Left lung (tissue), 14 donors: ENCODE measurements at places on chromosomes 1 and 21. TPM values are rescaled to one million over a fixed set of nuclear protein-coding genes. Genes with fewer than 3 reads are reported as not detected.

The CD1C gene
- 1.9 TPM for total RNA-seq

GRCh38 chr1:245588116-245588639, 433.4 kb downstream of the KIF26B start:
- H3K36me3 ChIP-seq, result no peaks in the 10 kb centered on the region
- H3K27ac ChIP-seq, result no peak overlapping the region
- no peaks in the 10 kb centered on the region for H3K27me3 ChIP-seq
- no peak for DNase-seq

GRCh38 chr1:184296466-184297243, 90.2 kb upstream of the C1orf21 start:
- H3K36me3 ChIP-seq, result no peaks in the 10 kb centered on the region
- no peaks in the 10 kb centered on the region for H3K4me1 ChIP-seq
- no peak overlapping the region for H3K4me3 ChIP-seq
- H3K27ac ChIP-seq, result peak overlapping the region; percentile 46
- H3K27me3 ChIP-seq, result no peaks in the 10 kb centered on the region
- no peak for DNase-seq

DNA sequence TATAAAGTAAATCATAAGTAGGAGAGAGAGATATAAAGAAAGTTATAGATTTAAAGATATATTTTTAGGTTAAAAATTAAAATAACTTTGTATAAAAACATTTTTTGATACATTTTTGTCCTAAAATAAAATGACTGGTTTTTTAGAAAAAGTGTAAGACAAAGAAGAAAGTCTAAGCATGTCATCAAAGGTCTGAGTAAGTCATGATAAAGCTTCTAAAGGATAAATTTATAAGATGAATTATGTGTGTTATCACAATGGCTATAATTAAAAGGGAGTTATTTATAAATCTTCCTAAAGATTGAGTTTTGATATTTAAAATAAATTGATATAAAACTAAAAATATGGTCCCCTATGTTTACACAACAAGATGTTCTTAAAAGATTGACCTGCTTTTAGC, 370.9 kb downstream of the PTPRU start:
- H3K36me3 ChIP-seq, result no peaks in the 10 kb centered on the region
- H3K4me3 ChIP-seq, result no peak overlapping the region
- H3K27me3 ChIP-seq, result no peaks in the 10 kb centered on the region
- DNase-seq, result no peak

DNA sequence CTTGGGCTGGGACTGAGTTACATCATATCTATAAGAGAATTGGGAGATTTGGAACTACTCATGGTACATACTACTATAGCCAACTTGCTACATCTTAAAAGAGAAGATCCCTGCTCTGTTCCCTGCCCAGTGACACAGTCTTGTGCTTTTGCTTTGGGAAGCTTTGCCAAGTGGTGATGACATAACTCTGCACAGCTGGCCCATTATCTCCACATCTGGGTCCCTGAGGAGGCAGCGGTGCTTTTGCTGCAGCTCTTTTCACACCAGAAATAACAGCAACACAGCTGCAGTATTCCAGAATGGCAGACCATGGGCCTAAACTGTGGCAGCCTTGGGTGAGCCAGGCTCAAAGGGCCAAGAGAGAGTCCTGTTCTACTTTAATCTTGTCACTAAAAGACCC, 296.0 kb downstream of the HHAT start:
- no peaks in the 10 kb centered on the region for H3K4me1 ChIP-seq
- no peak overlapping the region for H3K4me3 ChIP-seq
- H3K27ac ChIP-seq, result no peak overlapping the region
- no peaks in the 10 kb centered on the region for H3K36me3 ChIP-seq
- DNase-seq, result no peak

The RIMS3 gene
- total RNA-seq, result 4.4 TPM

DNA sequence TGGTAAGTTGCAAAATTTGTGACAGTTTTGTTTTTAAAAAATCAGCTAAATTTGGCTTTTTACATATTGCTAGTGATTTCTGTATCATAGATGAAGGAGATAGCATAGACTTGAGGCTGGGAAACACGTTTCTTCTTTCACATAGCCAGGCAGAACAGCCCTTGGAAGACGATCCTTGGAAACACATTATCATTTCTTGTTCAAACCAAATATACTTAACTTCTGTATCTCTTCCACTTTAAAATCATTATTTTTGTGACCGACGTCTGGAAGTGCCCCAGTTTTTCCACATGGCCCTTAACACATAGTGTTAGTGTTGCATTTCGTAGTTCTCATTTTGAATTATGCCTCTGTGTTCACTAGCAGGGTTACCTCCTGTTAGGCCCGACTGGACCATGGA, 193.5 kb downstream of the SDCCAG8 start:
- H3K27ac ChIP-seq, result no peak overlapping the region
- H3K27me3 ChIP-seq, result no peaks in the 10 kb centered on the region
- H3K36me3 ChIP-seq, result peaks cover 10% of the 10 kb centered on the region
- H3K4me3 ChIP-seq, result no peak overlapping the region
- H3K4me1 ChIP-seq, result no peaks in the 10 kb centered on the region
- no peak for DNase-seq

- H3K27ac ChIP-seq, result no peak overlapping the region
- H3K4me1 ChIP-seq, result no peaks in the 10 kb centered on the region
- H3K36me3 ChIP-seq, result no peaks in the 10 kb centered on the region
- no peak overlapping the region for H3K4me3 ChIP-seq
- no peaks in the 10 kb centered on the region for H3K27me3 ChIP-seq
These were observed 433.0 kb downstream of the PTPRU start for GRCh38 chr1:29669158-29669871.

The RAB42 gene
- 6.1 TPM for total RNA-seq

The DNAI4 gene
- total RNA-seq, result 12.4 TPM

GRCh38 chr1:157622471-157622870, 24.6 kb upstream of the FCRL4 start:
- H3K27me3 ChIP-seq, result peaks cover 17% of the 10 kb centered on the region
- H3K36me3 ChIP-seq, result no peaks in the 10 kb centered on the region
- DNase-seq, result no peak
- H3K4me3 ChIP-seq, result no peak overlapping the region
- H3K27ac ChIP-seq, result no peak overlapping the region
- no peaks in the 10 kb centered on the region for H3K4me1 ChIP-seq

GRCh38 chr1:152878042-152878441, at the start of gene SMCP:
Gene SMCP, plus strand, starts transcription at chr1:152878322. Its CDS starts 6,101 bp downstream, at chr1:152884423.
- no peak within 1 kb of the TSS for H3K27ac ChIP-seq
- no peaks in the 10 kb centered on the region for H3K27me3 ChIP-seq
- no peak for DNase-seq
- no peak within 1 kb of the TSS for H3K4me3 ChIP-seq
- no peaks in the 10 kb centered on the region for H3K4me1 ChIP-seq

The FAM20B gene
- total RNA-seq, result 36.4 TPM

DNA sequence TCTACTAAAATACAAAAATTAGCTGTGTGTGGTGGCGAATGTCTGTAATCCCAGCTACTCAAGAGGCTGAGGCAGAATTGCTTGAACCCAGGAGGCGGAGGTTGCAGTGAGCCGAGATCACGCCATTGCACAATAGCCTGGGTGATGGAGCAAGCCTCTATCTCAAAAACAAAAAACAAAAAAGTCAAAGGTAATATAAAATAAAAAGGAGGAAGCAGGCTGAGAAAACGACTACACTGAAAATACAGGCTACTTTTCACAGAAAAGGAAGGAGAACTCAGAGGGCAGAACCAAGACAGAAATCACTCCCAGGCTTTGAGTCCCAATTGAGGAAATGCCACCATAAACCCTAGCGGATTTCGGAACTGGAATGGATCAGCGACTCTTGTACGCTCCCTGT, 5.9 kb upstream of the A3GALT2 start:
- peak overlapping the region; percentile 79 for H3K27ac ChIP-seq
- peak; percentile 58 for DNase-seq
- peaks cover 6% of the 10 kb centered on the region for H3K36me3 ChIP-seq
- no peak overlapping the region for H3K4me3 ChIP-seq
- no peaks in the 10 kb centered on the region for H3K27me3 ChIP-seq

GRCh38 chr1:96130432-96130831, 591.2 kb upstream of the PTBP2 start:
- no peak overlapping the region for H3K27ac ChIP-seq
- no peaks in the 10 kb centered on the region for H3K36me3 ChIP-seq
- H3K27me3 ChIP-seq, result no peaks in the 10 kb centered on the region
- no peaks in the 10 kb centered on the region for H3K4me1 ChIP-seq

GRCh38 chr1:54173681-54174080, 20.9 kb upstream of the CDCP2 start:
- H3K27ac ChIP-seq, result no peak overlapping the region
- no peak for DNase-seq
- H3K4me3 ChIP-seq, result no peak overlapping the region
- no peaks in the 10 kb centered on the region for H3K36me3 ChIP-seq
- no peaks in the 10 kb centered on the region for H3K27me3 ChIP-seq

The EPHB2 gene
- 11.3 TPM for total RNA-seq

DNA sequence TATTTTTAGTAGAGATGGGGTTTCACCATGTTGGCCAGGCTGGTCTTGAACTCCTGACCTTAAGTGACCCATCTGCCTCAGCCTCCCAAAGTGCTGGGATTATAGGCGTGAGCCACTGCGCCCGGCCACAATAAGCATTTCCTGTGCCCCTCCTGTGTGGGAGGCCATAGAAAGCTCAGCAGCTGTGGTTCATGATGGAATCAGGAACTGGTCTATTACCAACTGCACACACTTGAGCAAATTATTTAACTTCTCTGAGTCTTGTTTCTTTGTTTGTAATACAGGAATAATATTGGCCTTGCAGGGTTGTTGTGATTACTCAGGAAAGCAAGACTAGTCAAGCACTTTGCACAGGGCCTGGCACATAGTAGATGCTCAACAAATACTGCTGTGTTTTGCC, 15.0 kb downstream of the RHBG start:
- no peaks in the 10 kb centered on the region for H3K36me3 ChIP-seq
- no peaks in the 10 kb centered on the region for H3K4me1 ChIP-seq
- peaks cover 16% of the 10 kb centered on the region for H3K27me3 ChIP-seq
- DNase-seq, result no peak
- no peak overlapping the region for H3K27ac ChIP-seq
- H3K4me3 ChIP-seq, result no peak overlapping the region

DNA sequence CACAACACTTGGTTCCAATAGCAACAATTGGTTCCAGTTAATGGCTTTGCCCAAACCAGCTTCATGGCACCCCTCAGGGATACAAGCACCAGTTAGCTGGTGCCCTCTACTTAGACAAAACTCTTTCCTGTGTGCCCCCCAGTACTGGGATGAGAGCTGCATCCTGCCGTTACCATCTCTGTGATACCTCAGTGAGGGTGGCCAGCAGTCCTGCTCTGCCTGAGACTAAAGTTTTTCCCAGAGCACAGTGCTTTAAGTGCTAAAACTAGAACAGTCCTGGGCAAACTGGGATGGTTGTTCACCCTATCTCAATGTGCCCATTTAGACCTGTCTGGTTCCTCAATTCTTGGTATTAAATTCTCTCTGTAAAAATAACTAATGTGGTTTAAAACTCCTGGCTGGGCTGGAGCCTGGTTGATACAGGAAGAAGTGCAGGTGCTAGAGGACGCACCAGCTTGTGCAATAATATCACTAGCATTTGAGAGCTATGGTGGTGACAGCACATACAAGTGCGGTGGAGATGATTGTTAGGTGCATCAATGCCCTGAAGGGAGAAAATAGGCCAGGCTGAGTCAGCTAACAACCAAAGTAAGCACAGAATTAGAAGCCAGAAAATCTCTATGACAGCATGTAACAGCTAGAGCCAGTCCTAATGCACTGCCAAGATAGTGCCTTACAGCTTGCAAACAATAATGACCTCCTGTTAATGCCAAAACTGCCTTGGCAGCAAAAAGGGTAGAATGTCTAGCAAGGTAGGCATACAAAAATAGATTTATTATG, 179.8 kb upstream of the GALNT2 start:
- no peaks in the 10 kb centered on the region for H3K27me3 ChIP-seq
- H3K27ac ChIP-seq, result no peak overlapping the region
- H3K36me3 ChIP-seq, result no peaks in the 10 kb centered on the region
- no peak overlapping the region for H3K4me3 ChIP-seq

DNA sequence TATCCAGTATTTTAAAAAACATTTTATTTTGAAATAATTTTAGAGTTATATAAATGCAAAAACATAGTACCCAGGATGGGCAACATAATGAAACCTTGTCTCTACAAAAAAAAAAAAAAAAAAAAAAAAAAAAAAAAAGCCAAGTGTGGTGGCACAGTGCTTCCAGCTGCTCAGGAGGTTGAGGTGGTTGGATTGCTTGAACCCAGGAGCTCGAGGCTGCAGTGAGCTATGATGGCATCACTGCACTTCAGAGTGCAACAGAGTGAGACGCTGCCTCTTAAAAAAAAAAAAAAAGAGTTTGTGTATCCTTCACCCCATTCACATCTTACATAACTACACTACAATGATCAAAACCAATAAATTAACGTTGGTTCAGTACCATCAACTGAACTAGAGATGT, 115.6 kb upstream of the KIF26B start:
- H3K27ac ChIP-seq, result no peak overlapping the region
- H3K4me1 ChIP-seq, result no peaks in the 10 kb centered on the region
- no peak for DNase-seq
- no peaks in the 10 kb centered on the region for H3K27me3 ChIP-seq
- H3K36me3 ChIP-seq, result no peaks in the 10 kb centered on the region

DNA sequence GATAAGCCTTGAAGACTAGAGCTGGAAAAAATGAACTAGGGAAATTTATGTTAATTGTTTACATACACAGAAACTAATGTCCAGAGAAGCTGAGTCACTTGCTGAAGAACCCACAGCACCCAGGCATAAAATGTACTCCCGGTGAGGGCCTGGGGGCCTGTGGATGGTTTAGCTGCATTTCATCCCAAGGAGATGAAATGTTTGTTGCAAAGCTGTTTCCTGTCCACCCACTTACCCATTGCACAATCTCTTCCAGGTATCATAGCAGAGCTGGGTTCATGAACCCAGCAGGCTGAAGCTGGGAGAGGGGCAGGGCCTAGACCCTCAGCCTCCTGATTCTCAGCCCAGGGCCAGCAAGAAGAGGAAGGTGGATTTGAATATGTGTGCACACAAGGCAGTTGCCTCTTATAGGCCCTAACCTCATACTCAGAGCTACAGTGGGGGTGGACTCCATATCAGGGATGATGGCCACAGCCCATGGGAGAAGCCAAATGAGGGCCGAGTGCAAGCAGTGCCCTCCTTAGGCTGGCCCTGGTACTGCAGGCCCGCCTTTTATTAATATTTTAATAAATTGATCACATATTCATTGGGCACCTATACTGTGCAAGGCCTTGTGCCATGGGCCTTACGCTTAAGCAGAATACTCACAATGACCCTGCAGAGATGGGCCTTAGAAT, 110.8 kb downstream of the LACTBL1 start:
- no peaks in the 10 kb centered on the region for H3K4me1 ChIP-seq
- H3K27ac ChIP-seq, result no peak overlapping the region
- H3K4me3 ChIP-seq, result no peak overlapping the region
- no peaks in the 10 kb centered on the region for H3K36me3 ChIP-seq
- no peaks in the 10 kb centered on the region for H3K27me3 ChIP-seq

DNA sequence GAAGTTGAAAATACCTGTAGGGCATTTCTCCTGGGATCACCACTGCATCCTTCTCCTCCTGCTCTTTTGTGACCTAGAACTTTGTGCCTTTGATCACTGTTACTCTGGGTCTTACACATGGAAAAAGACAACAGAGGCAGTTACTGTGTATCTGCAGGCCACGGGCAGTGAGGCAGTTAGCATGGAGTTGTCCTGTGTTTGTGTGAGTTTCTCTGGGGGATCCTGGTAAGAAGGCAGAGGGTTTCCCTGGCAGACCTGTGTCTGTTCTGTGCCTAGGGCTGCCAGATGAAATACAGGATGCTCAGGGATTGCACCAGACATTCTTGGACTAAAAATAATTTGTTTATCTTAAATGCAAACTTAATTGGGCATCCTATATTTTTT, 44.4 kb upstream of the SCCPDH start:
- no peaks in the 10 kb centered on the region for H3K4me1 ChIP-seq
- H3K36me3 ChIP-seq, result no peaks in the 10 kb centered on the region
- no peak for DNase-seq
- no peak overlapping the region for H3K27ac ChIP-seq
- no peaks in the 10 kb centered on the region for H3K27me3 ChIP-seq
- no peak overlapping the region for H3K4me3 ChIP-seq
